Gastroesophageal sphincter (tissue), 4 donors: ENCODE measurements at places on chromosomes 3 and 15. TPM values are rescaled to one million over a fixed set of nuclear protein-coding genes. Genes with fewer than 3 reads are reported as not detected.

DNA sequence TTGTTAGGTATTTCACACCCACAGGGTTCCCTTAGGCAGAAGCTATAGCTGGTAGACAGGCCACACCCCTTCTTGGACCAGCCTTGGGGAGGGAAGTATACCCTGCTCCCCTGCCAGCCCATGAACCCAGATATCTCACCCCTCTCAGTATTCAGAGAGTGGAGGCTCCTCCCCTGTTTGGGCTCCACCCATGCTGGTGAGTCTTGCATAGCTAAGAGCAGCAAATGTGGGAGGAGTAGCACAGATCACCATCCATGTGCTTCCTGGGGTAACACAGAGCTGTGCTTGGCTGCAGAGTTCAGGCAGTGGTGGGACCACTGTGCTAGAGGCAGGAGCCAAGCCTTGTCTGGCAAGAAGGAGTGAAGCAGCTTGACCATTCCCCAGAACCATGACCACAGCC is 427.2 kb downstream of the ZIC1 start:
- ATAC-seq = peak; percentile 28

- no peak for ATAC-seq
Measured at GRCh38 chr3:190690246-190690645, 172.2 kb downstream of the GMNC start.

GRCh38 chr15:31402003-31402402 is 75.4 kb downstream of the KLF13 start:
- ATAC-seq = no peak

GRCh38 chr3:73351423-73352071 is 273.2 kb downstream of the PDZRN3 start:
- no peak for ATAC-seq

DNA sequence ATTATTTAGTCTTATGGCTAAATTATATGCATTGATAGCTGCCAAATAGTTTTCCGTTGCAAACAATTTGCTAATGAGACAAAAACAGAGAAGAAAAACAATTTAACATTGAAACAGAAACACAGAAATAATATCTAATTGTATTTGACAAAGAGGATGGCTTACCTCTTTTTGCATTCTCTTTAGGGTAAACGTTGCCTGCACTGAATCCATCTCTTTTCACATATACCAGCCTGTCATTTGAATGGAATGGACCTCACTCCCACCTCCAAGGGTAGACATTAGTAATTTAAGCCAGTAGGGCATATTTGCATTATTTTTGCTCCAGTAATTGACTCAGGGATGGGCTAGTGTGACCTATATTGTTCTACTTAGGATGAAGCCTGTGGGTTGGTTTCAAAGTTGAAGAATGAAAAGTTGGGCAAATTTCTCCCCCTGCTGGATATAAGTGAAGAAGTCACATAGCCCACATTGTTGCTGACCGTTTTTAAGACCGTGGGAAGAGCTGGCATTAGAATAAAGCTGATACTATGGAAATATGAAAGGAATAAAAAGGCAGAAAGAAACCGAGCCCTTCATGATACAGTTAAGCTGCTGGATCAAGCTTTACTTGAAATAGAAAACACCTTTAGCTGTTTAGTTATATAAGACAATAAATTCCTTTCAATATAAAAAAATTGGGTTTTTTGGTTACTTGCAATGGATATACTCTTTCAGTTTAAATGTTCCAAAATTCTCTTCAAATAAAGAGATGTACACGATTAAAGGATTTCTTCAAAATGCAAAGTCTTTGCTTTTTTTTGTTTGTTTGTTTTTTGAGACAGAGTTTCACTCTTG is 26.9 kb downstream of the PIERCE2 start:
- no peak for ATAC-seq

GRCh38 chr3:59937201-59937600 is 887.4 kb upstream of the CFAP20DC start:
- no peak for ATAC-seq

DNA sequence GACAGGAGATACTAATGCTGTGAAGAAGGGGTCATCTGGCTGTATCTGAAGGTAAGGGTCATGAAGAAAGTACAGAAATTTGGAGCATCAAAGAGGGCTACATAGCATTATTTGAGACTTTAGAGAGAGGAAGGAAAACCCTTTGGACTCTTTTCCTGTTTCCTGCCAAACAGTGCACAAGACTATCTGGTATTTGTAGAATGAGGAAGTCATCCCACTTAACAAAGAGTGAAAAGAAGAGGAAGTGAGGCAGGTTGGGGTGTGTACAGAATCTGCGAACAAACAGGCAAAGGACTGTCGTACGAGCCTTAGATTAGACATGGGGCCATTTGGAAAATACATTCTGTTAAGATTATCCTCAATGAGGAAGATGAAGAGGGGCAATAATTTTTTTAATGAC is 546.8 kb upstream of the EPHA6 start:
- ATAC-seq = no peak

GRCh38 chr3:124859025-124859424 is 28.1 kb downstream of the ITGB5 start:
- ATAC-seq = no peak

GRCh38 chr3:26963361-26963743 is 340.8 kb downstream of the LRRC3B start:
- no peak for ATAC-seq

DNA sequence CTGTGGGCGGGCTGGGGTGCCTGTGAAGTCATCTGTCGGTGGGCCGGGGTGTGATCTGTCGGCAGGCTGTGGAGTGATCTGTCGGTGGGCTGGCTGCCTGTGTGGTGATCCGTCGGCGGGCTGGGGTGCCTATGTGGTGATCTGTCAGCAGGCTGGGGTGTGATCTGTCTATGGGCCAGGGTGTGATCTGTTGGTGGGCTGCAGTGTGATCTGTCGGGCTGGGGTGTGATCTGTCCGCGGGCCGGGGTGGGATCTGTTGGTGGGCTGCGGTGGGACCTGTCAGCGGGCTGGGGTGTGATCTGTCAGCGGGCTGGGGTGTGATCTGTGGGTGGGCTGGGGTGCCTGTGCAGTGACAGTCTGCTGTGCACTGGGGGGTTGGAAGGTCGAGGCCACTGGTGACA is 204.5 kb downstream of the XXYLT1 start:
- no peak for ATAC-seq

GRCh38 chr3:170307671-170308405 is 49.7 kb upstream of the SKIL start:
- ATAC-seq = no peak

DNA sequence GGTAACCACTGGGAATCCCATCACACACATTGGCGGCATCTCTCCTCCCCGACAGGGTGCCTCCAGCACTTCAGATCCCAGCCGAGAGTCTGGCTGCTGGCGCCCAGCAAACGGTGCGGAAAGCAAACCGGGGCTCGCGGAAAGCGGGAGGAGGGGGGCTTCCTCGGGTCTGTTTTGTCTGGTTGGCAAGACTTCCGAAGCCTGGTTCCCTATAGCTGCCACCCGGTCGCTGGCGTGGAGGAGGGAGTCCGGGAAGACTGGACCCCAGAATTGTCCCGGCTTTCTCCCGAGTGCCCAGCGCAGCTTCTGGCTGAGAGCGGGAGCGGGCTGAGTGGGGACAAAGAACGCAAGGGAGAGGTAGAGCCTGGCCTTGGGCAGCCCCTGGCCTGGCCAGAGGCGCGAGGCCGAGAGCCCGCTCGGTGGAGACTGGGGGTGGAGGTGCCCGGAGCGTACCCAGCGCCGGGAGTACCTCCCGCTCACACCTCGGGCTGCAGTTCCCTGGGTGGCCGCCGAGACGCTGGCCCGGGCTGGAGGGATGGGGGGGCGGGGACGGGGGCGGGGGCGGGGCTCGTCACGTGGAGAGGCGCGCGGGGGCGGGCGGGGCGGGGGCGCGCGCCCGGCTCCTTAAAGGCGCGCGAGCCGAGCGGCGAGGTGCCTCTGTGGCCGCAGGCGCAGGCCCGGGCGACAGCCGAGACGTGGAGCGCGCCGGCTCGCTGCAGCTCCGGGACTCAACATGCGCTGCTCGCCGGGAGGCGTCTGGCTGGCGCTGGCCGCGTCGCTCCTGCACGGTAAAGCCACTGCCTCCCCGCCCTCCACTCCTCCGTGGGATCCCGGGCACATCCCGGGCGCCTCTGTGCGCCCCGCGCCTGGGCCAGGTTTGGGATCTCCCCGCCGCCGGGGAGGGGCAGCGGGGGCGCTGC is at the start of gene CHRNA7:
CHRNA7 (plus strand) TSS at position 654 of the 920 bp plus-strand sequence; CDS start at position 734, 80 bp downstream.
- peak; percentile 86 for ATAC-seq

DNA sequence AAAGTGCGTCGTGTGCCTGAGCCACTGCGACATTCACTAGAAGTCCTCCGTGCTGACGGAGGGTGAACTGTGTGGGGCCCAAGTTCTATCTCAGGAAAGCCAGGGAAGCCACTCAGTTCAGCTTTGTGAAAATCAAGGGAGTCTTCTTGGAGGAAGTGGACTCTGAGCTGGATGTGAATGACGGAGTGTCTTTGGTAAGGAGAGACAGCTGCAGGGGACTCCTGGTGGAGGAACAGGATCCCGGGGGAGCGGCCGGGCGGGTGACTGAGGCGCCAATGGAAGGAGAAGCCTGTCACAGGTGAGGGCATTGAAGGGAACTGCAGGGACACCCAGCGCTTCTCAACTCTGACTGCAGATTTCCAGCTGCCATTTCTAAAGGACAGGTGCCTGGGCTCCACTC is 75.6 kb downstream of the APBA2 start:
- no peak for ATAC-seq

GRCh38 chr3:55935241-55935640 is 448.1 kb upstream of the WNT5A start:
- ATAC-seq = no peak

Gene SST
- total RNA-seq = 0.81 TPM

Gene NPHP3
- 20.5 TPM for total RNA-seq

Gene LRRC34
- total RNA-seq = 7.1 TPM

Gene RBP2
- not detected for total RNA-seq

Gene TMOD2
- 21.9 TPM for total RNA-seq

Gene PRRT3
- 2.2 TPM for total RNA-seq
